NCI-H146 (cell line): ENCODE measurements at places on chromosomes 11 and 22.

DNA sequence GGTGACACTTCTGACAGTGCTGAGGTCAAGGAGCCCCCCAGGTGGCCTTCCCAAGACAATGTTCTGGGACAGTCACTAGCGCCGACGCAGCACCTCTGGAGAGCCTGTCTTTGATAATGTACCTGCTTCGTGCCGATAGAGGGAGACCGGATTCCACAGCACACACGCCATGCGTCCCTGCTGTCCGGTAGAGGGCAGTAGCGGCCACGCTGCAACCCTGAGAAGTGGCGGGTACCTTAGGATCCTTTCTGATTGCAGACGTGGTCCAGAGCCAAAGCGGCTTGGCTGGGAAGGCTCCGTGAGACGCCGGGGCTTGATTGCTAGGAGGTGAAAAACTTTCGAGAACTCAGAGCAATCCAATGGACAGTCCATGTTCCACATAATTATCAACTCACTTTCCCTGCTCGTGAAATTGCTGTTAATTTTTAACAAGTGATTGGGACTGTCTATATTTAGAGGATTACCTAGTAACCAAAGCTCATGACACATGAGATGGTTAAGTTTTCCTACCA lies 11.4 kb upstream of the BARX2 start:
- peak; percentile 81 for DNase-seq

GRCh38 chr11:9380773-9381172 lies 3.7 kb upstream of the IPO7 start:
- DNase-seq, result no peak

- DNase-seq, result no peak
These were observed 574.5 kb downstream of the DLG2 start for GRCh38 chr11:85052636-85053035.

GRCh38 chr11:32302826-32303225 lies 132.5 kb downstream of the WT1 start:
- DNase-seq, result no peak

DNA sequence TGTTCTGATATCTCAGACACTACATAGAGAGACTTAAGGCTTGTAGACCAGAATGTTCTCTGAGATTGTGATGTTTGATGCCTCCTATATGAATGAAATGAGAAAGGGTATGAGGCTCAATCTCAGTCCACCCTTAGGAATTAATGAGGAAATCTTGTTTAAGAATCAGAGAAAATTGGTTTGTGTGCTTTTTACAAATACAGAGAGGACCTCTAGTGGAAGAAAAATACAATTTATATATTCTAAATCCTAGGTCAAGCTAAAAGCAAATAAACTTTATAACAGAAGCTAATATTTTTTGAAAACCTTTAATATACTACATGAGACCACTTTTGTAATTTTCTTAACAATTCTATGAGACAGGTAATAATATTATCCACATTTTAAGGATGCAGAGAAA lies 5.0 kb upstream of the OR52H1 start:
- no peak for DNase-seq
